CD14-positive monocyte (primary cell): ENCODE measurements at places on chromosomes 5 and 9.

DNA sequence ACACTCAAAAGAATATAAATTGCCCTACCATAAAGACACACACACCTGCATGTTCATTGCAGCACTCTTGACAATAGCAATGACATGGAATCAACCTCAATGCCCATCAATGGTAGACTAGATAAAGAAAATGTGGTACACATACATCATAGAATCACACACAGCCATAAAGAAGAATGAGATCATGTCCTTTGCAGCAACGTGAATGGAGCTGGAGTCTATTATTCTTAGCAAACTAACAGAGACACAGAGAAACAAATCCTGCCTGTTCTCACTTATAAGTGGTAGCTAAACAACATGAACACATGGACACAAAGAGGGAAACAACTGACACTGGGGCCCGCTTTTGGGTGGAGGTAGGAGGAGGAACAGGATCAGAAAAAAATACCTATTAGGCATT is 2062.2 kb upstream of the CDH6 start:
- DNase-seq: no peak

- DNase-seq: no peak
Observed at GRCh38 chr5:139399501-139400121, 4.3 kb downstream of the SPATA24 start.

DNA sequence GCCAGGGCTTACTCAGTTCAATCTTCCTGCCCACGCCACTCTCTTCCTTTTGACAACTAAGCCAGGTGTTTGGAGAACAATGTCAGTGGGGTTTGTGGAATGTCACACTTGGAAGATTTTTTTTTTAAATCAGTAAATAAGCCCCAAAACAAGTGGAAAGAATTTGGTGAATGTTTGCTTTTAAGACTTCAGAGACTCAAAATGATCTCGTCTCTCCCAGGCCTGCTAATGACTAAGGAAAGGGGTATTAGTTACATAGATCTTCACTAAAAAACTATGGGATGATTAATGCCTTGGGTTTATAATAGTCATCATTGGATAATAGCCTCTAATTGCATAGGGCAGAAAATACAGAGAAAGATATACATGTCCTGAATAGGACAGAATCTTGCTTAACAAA is 166.4 kb downstream of the DMRT2 start:
- DNase-seq: no peak

DNA sequence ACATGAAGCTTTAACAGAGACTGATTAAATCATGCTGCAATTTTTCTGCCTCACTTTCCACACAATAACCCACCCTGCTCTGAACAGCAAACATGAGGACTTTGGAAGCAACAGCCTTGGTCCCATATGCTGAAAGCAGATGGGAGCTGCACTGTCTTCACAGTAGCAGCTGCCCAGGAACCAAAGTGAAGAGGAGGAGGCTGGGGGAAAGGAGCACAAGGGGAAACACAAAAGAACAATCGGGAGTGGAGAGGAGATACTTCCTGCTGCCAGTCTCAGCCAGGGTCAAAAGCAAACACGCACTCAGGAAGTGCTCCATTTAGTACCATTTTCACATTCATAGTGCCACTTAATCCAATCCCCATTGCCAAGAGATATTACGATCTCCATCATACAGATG is 183.3 kb upstream of the PUM3 start:
- DNase-seq: no peak

DNA sequence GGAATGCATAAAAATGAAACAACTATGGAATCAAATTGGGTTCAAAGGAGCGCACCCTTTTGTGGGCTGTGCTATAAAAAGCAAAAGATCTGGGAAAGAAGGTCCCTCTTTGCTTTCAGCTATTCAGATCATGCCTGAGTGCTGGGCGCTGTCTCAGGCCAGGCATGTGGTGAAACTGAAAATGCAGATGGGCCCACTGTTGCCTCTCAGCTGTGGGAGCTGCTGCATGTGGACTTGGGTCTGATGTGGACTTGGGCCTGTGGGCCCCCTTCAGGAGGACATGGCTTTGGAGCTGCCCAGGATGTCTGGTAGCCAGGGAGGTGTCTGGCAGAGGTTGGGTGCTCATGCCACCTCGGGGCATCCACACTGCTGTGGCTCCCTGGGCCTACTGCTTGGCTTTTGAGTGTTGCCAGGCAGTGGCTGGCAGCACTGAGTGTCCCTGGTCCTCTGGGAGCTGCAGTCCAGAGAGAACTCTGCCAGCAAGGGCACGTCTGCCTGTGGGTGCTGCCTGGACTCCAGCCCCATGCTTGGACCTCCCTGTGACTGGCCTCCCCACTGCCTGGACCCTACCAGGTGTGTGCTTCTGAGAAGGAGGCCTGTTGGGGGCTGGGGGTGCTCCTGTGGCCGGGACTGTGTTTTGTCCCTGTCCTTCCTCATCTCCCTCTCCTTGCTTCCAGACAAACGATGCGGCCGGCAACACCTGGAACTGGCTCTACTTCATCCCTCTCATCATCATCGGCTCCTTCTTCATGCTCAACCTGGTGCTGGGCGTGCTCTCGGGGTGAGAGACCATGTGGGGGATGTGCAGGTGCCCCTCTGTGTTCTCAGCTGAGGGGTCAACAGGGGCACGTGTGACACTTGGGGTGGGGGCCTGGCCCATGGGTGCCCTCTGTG is 74.3 kb downstream of the CACNA1B start:
- DNase-seq: no peak

GRCh38 chr5:176447591-176447977 is 601 bp upstream of the FAF2 start:
- DNase-seq: no peak
